ENCODE measurements at places on chromosomes 16 and 17.
A peak's percentile ranks its signal among the peaks of the same experiment; 100 is the strongest.

DNA sequence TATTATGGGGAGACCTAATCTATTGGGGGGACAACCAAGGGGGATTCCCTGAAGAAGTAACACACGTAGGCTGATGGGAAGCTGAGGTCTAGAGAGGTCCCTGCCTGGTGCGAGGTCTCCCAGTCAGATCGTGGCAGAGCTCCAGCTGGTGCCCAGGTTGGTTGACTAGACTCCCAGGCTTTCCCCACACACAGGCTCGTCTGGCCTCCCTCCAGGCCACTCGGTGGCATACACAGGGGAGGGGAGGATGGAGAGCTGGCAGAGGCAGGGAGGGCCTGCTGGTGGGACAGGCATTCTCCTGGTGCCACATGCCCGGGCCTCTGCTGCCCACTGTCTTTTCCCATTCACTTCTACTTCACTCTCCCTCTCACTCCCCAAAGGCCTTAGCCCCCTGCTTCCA, 8.5 kb upstream of the SOCS3 start:
- DNase-seq = no peak

- DNase-seq = no peak
These were observed 71.9 kb upstream of the AXIN2 start for GRCh38 chr17:65633146-65633881.

GRCh38 chr17:75753514-75754377, 11.2 kb downstream of the GALK1 start:
- DNase-seq = peak; percentile 84

GRCh38 chr17:76264425-76264754, 758 bp upstream of the UBALD2 start:
- peak; percentile 28 for DNase-seq

DNA sequence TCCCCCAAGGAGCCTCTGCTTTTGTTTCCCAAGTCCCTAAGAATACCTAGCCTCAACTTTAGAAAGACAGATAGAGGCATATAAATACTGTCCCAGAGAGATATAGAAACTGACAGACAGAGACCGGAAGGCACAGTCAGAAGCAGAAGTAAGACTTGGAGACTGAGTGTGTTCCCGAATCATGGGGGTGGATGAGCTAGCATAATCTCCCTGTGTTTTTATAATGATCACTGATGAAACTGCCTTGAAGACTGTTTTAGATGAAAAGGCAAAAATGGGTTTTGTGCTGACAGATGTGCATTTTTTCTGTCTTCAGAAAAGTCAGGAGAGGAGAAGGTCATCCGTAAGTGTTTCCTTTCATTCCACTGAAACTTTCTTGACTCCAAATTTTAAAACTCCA, 8.3 kb upstream of the PSMD3 start:
- no peak for DNase-seq

DNA sequence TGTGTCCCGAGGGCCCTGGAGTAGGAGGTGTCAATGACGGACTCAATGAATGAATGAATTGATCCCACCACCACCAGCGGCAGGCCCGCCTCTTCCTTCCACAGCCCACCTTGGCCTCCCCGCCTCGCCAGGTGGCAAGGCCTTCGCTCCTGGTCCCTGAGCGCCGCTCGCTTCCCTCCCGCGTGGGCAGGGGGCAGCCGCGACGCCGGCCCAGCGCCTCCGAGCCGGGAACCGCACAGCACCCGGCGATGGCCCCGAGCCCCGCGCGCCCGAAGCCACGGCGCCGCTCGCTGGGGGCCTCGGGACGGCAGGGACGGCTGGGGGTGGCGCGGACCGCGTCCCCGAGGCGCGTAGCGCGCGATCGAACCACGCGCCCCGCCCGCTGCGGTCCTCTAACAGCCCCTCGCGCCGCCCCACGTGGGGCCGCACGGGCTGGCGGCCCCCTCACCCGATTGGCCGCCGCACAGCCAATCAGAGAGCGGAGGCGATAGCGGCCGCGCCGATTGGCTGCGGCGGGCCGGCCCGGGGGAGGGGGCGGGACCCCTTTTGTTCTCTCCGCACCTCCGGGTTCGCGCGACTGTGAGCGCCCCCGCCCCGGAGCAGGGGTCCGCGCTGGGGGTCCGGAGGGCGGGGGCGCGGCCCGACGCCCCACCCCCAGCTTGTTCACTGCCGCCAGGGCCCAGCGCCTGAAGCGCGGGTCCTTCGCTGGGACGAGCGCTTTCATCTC, 31.4 kb downstream of the ACTG1 start:
- peak; percentile 81 for DNase-seq

- no peak for DNase-seq
These were observed 385.4 kb upstream of the CDH5 start for GRCh38 chr16:65981057-65981456.

DNA sequence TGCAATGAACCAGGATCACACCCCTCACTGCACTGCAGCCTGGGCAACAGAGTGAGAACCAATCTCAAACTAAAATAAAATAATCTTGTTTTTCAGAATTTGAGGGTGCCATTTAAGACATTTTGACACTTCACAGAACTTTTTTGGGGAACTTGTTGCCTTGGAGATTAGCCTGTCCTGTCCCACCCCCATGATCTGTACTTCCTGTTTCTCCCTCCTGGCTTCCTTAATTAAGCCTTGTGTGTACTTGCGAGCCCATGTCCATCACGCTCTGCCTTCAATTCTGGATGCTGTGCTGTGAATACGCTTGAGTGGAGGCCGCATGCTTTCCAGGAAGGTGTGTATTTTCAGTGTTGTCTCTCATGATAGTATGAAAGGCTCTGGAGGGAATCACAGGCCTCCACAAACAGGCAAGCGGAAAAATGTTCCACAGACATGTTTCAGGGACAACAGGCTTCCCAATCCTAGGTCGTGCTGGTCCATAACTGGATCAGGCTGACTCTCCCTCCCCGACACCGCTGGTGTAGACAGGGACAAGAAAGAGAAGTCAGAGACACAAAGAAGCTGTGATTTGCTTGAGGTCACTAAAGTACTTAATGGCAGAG, 56.9 kb downstream of the NOS2 start:
- no peak for DNase-seq

DNA sequence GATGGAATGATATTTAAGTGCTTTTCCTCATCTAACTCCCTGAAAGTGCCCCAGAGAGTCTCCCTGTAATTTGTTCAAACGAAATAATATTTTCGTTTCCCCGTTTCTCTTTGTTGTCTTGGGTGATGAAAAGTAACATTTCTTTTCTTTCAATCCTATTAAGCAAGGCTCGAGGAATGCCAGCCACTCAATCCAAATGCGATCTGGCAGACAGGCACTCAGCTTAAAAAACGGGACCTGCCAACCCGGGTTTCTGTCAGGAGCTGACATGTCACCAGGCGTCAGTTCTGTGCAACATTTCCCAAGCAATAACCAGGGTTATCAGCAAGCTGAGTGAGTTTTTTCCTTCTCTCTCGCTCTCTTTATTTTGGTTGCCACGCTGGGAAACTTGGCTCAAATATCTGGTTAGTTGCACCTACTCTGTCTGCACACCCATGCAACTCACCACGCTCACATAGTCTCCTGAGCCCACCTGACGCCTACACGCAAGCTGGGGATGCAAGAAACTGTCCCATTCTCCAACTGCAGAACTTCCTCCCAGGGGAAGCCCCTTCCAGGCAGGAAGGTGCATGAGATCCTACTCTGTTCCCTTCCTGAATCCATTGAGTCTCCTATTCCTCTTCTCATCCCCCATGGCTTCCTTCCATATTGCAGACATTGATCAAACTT, 208.2 kb downstream of the C16orf78 start:
- no peak for DNase-seq

- peak; percentile 72 for DNase-seq
These were observed 27.8 kb downstream of the CASKIN2 start for GRCh38 chr17:75487351-75488070.
